Thoracic aorta (tissue), 2 donors: ENCODE measurements at places on chromosomes 2 and 18. TPM values are rescaled to one million over a fixed set of nuclear protein-coding genes. Genes with fewer than 3 reads are reported as not detected.

DNA sequence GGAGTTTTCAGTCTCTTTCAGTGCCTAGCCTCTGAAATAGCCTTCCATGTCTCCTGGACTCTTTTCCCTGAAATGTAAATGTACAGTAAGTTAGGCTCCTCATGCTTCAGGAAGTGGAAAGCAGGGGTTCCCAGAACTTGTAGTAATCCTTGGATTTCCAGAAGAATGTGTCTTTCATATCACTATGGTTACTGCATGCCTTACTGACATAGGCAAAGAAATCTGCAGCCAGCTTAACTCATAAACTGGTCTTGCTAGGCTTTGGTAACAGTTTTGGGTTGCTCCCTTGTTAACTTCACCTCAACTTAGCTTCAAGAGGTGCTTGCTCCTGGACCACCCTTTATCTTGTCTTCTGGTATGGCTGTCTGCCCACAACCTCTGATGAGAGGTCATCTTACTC, 686.8 kb upstream of the DDX18 start:
- no peaks in the 10 kb centered on the region for H3K36me3 ChIP-seq
- DNase-seq = no peak
- H3K4me3 ChIP-seq = no peak overlapping the region

- no peak overlapping the region for H3K27ac ChIP-seq
- no peaks in the 10 kb centered on the region for H3K4me1 ChIP-seq
- H3K4me3 ChIP-seq = no peak overlapping the region
- DNase-seq = no peak
- H3K27me3 ChIP-seq = no peaks in the 10 kb centered on the region
Measured at GRCh38 chr2:235746257-235746934, 252.6 kb downstream of the AGAP1 start.

DNA sequence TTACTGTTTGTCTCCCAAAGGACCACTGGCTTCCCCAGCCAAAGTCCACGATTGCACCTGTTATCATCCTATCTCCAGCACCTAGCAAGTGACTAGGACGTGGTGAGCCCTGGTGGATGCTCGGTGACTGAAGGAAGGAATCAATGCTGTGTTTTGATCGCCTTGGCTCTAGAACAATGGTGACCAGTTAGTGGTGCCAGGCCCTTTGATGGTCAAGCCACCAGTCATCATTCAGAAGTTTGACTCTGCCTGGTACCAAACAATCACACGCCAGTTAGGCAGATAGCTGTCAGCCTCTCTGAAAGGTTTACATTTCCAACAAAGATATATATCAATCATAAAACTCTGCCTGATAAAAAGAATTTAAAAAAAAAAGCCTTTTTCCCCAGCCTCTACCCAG, 244.1 kb downstream of the SH3BP4 start:
- no peak overlapping the region for H3K27ac ChIP-seq
- no peak overlapping the region for H3K4me3 ChIP-seq
- H3K27me3 ChIP-seq = no peaks in the 10 kb centered on the region
- no peak for DNase-seq
- no peaks in the 10 kb centered on the region for H3K36me3 ChIP-seq
- no peaks in the 10 kb centered on the region for H3K4me1 ChIP-seq

DNA sequence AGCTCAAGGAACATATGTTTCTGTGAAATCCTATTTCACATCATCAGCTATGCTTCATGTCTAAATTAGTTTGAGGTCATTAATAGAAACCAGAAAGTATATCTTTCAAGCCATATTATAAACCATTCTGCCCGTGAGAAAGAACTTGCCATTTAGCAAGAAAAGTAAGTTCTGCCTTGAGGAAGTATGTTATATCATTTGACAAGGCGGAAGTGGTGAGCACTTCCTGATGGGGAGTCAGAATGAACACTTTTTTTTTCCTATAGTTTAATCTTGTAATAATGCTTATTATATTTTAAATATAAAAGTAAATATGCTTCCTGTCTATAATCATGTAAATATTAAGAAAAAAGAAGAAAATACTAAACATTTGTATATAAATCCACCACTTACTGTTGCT, 39.3 kb upstream of the NRXN1 start:
- H3K4me3 ChIP-seq = no peak overlapping the region
- H3K36me3 ChIP-seq = no peaks in the 10 kb centered on the region
- H3K27ac ChIP-seq = no peak overlapping the region
- no peaks in the 10 kb centered on the region for H3K27me3 ChIP-seq
- no peak for DNase-seq

DNA sequence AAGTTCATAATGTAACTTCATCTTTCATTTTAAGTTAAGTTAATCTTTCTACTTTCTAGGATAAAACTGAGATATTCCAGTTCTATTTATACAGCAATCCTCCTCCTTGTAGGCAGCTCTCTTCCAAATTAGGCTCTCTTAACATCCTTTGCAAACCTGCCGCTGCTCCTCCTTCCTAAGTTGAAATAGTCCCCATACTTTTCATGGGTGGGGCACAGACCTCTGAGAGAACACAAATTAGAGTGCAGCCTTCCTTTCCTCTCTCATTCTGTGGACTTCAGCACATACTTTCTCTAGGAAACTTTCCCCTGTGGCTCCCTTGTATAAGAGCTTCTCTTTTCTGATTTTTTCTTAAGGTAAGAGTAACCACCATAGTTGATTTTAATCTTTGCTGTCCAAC, 28.3 kb downstream of the TWSG1 start:
- peaks cover 4% of the 10 kb centered on the region for H3K36me3 ChIP-seq
- H3K4me1 ChIP-seq = peaks cover 66% of the 10 kb centered on the region
- DNase-seq = no peak
- H3K27me3 ChIP-seq = no peaks in the 10 kb centered on the region

GRCh38 chr18:77822632-77823031, 573.0 kb downstream of the GALR1 start:
- H3K27ac ChIP-seq = no peak overlapping the region
- no peak for DNase-seq
- no peaks in the 10 kb centered on the region for H3K27me3 ChIP-seq
- H3K4me3 ChIP-seq = no peak overlapping the region
- H3K4me1 ChIP-seq = no peaks in the 10 kb centered on the region

GRCh38 chr2:119377993-119378345, 11.2 kb downstream of the DBI start:
- no peak overlapping the region for H3K4me3 ChIP-seq
- H3K4me1 ChIP-seq = no peaks in the 10 kb centered on the region
- no peak for DNase-seq

DNA sequence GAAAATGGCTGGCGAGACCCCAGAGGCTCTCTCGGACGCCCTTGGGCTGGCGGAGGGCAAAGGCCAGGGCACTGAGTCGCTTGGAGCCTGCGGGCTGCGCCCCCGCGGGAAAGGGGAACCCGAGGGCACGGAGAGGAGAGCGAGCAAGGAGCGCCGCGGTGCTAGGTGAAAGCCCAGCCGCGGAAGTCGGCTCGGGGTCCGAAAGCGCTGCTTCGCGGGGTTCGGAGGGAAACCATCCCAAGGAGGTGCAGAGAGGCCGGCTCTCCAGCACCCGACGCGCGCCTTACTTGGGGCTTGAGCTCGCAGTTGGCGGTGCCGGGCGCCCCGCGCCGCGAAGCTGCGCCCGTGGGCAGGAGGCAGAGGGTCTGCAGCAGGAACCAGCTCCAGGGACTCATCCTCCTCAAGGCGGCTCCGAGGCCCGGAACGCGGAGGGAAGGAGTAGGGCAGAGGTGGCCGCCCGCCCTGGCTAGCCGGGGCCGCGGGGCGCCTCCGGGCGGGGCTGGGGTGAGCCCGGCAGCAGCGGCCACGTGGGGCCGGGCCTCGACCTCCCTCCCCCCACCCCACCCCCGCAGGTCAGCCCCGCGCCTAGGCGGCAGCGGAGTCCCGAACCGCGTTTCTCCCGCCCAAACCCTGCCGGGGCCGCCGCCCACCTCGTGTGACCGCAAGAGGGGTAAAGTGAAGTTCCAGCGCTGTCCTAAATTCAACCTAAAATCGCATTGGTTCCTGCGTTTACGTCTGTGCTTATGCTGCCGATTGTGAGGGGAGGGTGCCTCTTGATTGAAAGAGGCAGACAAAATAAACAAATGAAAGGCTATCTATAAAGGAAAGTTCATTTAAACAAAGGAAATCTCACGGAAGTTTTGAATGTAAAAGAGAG, at the start of gene TRABD2A:
Gene TRABD2A (minus strand): TSS at position 440 of the 877 bp plus-strand sequence. CDS start 45 bp downstream, at position 395.
- DNase-seq = no peak
- peaks cover 19% of the 10 kb centered on the region for H3K4me1 ChIP-seq
- H3K36me3 ChIP-seq = no peaks in the 10 kb centered on the region
- H3K27ac ChIP-seq = no peak within 1 kb of the TSS

- H3K4me1 ChIP-seq = no peaks in the 10 kb centered on the region
- no peaks in the 10 kb centered on the region for H3K27me3 ChIP-seq
- peaks cover 16% of the 10 kb centered on the region for H3K36me3 ChIP-seq
- H3K27ac ChIP-seq = no peak overlapping the region
Measured at GRCh38 chr18:42038936-42039335, 83.9 kb downstream of the PIK3C3 start.

- DNase-seq = no peak
- no peaks in the 10 kb centered on the region for H3K4me1 ChIP-seq
- no peak overlapping the region for H3K27ac ChIP-seq
- H3K36me3 ChIP-seq = no peaks in the 10 kb centered on the region
- no peaks in the 10 kb centered on the region for H3K27me3 ChIP-seq
Measured at GRCh38 chr2:150109912-150110311, 377.6 kb downstream of the RND3 start.

The VWA3B gene
- total RNA-seq = not detected

DNA sequence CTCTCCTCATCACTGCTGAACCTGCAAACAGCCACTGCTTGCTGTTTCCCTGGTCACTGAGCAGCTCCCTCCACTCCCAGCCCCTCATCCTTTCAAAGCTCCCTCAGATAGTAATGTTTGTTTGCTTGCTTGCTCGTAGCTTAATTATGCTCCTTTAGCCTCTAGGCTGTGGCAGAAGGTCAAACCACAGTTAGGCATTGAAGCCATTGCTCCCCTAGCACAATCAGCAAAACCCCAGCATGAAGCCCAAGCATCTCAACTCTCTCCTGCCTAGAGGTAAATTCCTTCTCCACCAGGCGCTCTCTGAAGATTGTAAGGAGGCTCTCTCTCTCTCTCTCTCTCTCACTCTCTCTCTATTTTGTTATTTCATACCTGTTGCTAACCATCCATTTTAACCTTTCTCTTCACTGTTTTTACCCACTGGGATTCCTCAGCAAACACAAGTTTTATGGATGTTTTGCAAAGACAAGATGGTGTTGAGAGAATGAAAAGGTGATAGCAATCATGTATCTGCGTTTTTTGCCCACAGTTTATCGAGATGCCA, 135.9 kb upstream of the HNRNPA3 start:
- no peaks in the 10 kb centered on the region for H3K36me3 ChIP-seq
- no peak overlapping the region for H3K4me3 ChIP-seq
- no peak for DNase-seq
- no peaks in the 10 kb centered on the region for H3K4me1 ChIP-seq

- H3K4me1 ChIP-seq = no peaks in the 10 kb centered on the region
- DNase-seq = no peak
- H3K36me3 ChIP-seq = no peaks in the 10 kb centered on the region
- H3K4me3 ChIP-seq = no peak overlapping the region
Measured at GRCh38 chr18:69843015-69843414, 104.7 kb downstream of the CD226 start.

DNA sequence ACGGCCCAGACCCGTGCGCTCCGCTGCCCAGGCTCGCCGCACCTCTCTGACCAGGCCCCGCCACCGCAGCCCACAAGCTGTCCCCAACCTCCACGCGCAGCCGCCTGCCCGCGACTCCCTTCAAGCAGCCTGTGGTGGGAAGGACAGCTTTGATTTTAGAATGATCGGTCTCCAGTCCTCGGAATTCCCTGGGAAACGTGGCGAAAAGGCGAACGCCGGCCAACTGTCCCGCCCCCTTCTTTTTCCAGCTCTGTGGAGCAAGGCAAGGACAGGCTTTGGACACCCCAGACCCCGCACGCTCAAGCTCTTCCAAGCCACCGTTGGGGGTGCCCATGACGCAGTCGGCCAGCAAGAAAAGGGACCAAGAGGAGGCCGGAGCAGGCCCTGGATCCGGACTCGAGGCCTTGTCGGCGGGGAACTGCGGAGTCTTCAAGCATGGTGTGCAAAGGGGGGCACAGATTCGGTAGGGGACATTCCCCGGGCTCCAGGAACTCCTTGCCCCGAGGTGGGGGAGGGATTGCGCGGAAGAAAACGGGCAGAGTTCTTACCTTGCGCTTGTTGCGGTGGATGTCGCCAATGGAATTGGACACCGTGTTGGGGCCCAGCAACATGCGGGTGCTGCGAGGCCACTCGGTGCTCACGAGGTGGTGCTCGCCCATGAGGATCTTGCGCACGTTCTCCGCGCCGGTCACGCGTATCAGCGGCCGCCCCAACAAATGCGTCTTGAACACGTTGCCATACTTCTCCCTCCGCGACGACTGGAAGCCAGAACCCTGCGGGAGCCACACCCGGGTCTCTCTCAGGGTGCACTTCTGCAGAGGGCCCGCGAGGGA, 4.0 kb downstream of the CYP26B1 start:
- peaks cover 47% of the 10 kb centered on the region for H3K4me1 ChIP-seq
- H3K27me3 ChIP-seq = no peaks in the 10 kb centered on the region
- no peaks in the 10 kb centered on the region for H3K36me3 ChIP-seq

The CHMP1B gene
- total RNA-seq = 59.8 TPM

- H3K27me3 ChIP-seq = no peaks in the 10 kb centered on the region
- no peak overlapping the region for H3K4me3 ChIP-seq
- no peak for DNase-seq
- no peak overlapping the region for H3K27ac ChIP-seq
- H3K4me1 ChIP-seq = peaks cover 43% of the 10 kb centered on the region
- no peaks in the 10 kb centered on the region for H3K36me3 ChIP-seq
Measured at GRCh38 chr18:13305301-13305700, 86.7 kb downstream of the LDLRAD4 start.

The REEP1 gene
- total RNA-seq = 20.9 TPM

DNA sequence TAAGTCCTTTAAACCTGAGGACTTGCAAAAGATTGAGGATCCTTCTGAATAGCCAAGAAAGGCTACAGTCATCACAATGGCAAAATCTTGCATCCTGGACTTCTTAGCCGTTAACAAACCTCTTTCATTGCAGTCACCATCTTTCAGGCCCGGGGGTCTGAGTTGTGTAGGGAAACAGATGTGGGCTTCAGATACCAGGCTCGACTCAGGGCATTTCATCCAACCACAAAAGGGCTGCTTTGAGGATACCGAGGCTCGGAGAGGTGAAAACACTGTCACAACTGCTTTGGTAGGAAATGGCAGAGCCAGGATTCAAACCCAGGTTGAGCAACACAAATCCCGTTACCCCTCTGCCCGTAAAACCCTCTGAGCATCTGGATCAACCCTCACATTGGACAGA, 147.4 kb downstream of the TFCP2L1 start:
- H3K36me3 ChIP-seq = no peaks in the 10 kb centered on the region
- no peaks in the 10 kb centered on the region for H3K4me1 ChIP-seq
- no peak overlapping the region for H3K4me3 ChIP-seq
- DNase-seq = no peak

The NLRC4 gene
- total RNA-seq = 2.2 TPM
